ENCODE measurements at places on chromosomes 4 and X.

GRCh38 chr4:154305616-154306015 is 186.0 kb downstream of the DCHS2 start:
- no peak for DNase-seq

GRCh38 chrX:22135994-22136684 is 104.0 kb downstream of the PHEX start:
- DNase-seq = no peak

- DNase-seq = no peak
These were observed 27.7 kb upstream of the RPL34 start for GRCh38 chr4:108592674-108592986.

DNA sequence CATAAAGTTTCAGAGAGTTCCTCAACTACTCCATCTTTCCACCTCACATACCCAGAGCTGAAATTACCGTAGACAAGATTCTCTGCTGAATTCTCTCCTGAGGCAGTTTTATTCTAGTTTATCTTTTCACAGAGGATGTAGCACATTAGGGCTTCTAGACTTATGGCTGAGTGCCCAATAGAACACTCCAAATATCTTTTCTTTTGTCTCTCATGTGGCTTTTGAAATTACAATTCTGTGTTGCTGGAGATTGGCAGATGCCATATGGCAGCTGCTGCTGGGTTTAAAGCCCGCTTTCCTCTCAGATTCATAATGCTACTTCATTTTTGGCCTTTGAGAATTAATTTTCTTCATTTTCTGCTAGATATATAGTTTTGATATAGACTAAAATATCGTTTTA is 107.6 kb upstream of the BANK1 start:
- no peak for DNase-seq

DNA sequence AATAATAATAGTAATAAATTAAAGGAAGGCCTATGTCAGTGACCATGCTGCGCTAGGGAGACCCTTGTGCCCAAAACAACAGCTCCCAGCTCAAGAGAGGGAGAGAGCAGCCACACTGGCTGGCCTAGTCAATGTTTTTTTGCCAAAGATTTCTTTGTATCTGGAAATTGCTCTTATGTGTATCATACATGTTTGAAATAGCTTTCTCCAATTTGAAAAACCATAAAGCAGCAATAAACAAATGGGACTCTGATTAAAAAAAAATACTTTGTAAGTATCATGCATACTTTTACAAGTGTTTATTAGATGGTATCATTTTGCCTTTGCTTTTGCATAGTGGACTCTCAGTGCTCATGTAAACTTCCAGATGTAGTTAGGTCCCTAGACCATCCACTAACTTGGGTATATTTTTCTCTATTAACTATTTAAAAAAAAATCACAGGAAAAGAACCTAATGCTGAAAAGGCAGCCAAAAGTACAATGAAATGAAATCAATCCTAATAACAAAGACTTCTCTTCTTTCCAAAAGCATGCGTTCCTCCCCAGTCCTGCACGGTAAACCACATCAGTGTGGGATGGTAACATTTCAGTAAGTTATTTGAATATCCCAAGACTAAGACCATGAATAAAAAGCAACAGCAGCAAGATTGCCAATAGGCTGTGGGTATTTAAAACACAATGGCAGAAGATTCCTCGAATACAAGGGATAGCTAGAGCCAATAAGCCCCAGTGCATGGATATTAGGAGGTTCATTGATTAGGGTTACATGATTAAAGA is 117.6 kb downstream of the PALLD start:
- DNase-seq = no peak

- DNase-seq = no peak
These were observed 157.0 kb downstream of the TMEM164 start for GRCh38 chrX:110159865-110160264.

- no peak for DNase-seq
These were observed 61.2 kb downstream of the TRIM2 start for GRCh38 chr4:153265306-153266047.

GRCh38 chrX:116726806-116727205 is 264.0 kb upstream of the CT83 start:
- DNase-seq = no peak

DNA sequence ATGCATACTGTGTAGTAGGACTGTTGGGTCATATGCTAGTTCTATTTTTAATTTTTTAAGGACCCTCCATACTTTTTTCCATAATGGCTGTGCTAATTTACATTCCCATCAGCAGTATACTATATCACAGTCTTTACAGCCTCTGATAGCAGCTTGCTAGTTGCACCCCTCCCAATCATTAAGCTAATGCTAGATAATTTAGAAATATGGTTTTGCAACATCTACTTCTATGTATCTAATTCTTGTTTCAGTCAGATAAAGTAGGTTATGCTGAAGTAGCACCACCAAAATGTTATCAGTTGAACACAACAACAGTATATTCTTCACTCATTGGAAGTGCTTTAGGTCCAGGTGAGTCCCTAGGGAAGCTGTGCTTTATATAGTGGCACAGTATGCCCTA is 522.7 kb upstream of the HTR2C start:
- no peak for DNase-seq

DNA sequence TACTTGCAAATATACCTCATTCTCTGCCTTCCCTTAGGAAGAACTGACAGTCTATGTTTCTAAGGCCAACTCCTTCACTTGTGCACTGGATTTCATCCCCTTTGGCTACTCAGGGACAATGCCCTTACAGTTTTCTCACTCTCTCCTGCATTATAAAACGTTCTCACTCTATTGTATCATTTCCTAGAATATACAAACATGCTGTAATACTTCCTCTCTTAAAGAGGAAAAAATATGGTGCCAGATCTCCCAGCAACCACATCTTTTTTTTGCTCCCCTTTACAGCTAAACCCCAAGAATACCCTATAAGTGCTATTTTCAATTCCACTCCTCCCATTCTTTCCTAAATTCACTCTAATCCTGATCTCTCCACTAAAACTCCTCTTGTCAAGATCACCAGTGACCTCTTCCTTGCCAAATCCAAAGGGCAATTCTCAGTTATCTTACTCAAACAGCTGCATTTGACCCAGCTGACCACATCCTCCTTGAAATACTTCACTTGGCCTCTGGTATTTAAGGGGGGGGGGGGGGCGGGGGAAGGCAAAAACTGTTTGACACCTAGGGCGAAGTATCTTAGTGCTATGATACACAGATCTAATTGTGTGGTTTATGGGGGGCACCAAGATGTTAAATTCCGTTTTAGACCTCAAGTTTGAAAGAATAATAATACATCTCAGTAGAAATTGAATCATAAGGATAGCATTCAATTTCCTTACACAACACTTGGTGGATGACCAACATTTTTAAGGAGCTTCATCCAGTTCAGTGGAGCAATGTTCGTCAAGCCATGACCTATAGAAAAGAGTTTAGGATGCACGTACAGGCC is 1.6 kb downstream of the RCHY1 start:
- no peak for DNase-seq

DNA sequence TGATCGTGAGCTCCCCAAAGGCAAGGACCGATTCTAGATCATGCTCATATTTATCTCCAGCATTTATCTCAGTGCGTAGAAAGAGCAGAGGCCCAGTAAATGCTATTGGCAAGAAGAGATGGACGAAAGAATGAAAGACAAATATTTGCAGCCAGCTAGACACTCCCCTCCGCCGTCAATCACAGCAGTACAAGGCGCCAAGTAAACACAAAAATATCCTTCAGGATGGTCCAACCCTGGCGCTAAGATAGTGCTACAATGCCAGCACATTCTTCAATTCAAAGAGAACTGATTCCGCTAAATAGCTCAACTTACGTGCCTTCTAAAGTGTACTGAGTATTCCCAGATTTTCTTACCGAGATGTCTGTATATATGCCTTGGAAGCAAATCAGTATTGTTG is 114.5 kb downstream of the DDX53 start:
- DNase-seq = no peak
